ENCODE measurements at places on chromosomes 11 and 22.

- no peak for DNase-seq
Measured at GRCh38 chr11:40202589-40203270, 1256.7 kb downstream of the LRRC4C start.

DNA sequence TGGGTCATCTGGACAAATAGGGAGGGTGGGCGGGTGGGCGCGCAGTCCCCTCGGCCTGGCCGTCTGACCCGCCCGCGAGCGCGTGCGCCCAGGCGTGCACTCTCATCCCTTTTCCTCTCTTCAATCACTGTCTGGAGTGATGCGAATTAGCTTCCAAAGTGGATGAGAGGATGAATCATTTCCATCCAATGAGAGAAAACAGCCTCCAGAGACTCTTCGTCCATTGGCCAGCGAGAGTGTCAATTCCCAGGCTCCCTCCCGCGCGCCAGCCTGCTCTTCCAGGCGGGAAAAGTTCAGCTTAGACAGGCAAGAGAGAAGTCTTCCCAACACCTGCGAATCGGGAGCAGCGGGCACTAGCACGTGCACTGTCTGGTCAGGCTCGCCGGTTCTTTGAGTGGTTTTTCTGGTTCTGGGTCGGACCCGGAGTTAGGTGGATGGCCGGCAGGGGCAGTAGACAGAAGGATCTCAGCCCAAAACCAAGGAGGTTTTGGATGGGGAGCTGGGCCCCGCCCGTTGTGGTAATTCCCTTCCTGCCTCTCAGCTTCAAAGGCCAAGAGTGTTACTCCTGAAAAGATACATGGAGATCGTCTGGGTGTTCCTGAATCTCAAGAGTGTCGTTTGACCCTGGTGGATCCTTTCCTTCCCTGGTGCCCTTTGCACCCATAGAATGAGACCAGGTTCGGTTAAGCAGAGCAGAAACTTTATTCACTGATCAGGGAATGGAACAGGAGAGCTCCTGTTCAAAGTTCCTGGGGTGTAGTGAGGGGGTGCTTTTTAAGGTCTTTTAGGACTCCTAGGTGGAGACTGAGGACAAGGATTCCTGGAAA is 33.4 kb upstream of the GLYATL1 start:
- no peak for DNase-seq

DNA sequence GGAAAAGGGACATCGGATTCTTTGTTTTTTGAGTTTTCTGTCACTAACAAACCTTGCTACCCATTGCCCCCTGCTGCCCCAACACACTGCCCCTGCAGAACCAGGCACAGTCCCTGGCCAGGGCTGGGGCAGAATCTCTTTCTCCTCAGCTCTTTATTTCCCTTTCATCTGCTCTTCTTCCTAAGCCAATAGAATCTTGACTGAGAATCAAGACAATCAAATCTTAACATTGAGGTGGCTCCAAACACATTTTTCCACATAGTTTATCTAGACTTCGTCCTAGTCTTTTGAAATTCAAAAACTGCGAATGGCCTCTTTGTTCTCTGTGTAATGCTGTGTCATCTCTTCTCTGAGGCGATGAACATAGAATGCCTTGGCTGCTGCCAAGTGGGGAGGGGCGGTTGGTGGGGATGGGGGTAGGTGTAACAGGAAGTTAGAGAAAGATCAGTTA is 16.1 kb upstream of the NTM start:
- DNase-seq = no peak

DNA sequence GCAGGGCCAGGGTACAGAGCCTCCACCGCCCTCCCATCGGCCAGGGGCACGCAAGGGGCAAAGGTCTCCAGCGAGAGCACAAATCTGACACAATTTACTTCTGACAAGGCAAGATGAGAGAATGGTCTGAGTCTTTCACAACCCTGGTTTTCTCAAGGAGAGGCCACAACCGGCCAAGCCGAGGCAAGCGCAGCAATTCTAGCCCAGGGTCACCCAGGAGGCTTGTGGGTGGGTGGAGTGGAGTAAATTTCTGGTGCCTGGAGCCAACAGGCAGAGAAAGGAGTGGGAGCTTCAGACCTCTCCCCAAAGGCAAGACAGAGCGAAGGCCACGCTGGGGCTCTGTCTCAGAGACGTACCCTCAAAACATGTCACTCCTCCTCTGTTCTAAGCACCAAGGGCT is 9.3 kb downstream of the LARGE2 start:
- DNase-seq = no peak

DNA sequence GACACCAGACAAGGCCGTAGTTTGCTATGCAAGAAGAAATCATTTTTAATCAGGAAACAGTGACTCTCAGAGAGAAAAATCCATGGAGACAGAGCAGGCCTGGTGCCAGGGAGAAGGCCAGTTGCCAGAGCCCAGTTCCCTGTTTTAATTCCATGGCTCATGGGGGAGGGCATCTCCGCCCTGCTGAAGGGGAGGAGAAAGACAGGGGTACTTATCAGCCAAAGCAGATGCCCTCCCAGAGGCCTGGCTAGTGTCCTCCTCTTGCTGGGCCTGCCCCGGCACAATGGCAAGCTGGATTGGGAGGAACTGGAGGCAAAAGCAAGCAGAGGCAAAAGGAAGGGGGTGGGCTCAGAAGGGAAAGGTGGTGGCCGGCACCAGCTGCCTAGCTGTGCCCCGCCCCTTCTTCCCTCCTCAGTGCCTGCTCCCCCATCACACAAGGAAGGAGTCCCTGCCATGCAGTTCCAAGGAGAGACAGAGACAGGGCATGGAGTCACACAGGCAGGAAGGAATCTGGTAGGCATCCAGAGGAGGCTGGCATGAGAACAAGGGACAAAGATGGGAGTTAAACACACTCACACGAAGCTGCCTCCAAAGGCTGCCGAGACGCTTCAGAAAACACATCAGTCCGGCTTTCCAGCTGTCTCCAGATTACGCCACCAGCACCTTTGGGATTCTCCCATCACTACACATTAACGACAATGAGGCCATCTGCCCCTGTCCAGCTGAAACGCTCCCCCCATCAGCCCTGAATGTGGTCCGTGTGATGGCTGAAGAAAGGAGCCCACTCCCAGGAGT is 591.8 kb downstream of the BUD13 start:
- no peak for DNase-seq

- no peak for DNase-seq
Measured at GRCh38 chr22:50739279-50739691, 1.3 kb downstream of the ACR start.

- peak; percentile 52 for DNase-seq
Measured at GRCh38 chr11:125141686-125142535, 22.6 kb upstream of the PKNOX2 start.

DNA sequence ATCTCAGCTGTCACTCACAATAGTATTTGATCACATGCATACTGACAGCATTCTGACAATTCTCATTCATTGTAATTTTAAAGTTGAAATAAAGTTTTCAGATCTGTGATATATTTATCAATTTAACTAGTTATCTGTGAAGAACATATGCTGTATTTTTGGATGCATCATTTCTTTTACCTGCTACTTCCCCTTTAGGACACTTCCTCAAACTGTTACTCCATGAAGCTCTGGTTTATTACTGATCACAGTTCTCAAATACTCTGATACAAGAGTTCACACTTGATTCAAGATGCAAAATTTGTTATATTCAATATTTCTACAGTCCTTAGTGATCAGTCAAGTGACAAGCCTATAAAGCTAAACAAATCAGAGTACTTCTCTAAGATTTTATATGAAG is 1655.2 kb downstream of the LRRC4C start:
- DNase-seq = no peak

GRCh38 chr11:96783311-96783710 is 393.5 kb downstream of the JRKL start:
- no peak for DNase-seq

DNA sequence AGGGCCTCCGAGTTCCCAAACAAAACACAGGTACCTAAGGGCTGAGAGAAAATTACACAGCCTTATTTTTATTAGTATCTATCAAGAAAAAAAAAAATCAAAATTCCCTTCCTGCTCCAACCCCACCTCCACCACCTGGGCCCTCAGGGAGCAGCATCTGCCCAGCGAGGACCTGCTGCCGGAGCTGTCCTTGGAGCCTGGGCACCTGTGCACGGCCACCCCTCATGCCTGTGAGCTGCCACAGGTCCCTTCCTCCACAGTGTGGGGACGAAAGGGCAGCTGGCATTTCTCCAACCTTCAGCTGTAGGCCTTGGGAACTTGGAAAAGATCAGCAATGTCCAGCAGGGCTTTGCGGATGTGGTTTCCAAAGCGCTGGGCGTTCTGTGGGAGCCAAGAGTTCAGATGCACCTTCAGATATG is 6.3 kb upstream of the SYCE3 start:
- DNase-seq = no peak

DNA sequence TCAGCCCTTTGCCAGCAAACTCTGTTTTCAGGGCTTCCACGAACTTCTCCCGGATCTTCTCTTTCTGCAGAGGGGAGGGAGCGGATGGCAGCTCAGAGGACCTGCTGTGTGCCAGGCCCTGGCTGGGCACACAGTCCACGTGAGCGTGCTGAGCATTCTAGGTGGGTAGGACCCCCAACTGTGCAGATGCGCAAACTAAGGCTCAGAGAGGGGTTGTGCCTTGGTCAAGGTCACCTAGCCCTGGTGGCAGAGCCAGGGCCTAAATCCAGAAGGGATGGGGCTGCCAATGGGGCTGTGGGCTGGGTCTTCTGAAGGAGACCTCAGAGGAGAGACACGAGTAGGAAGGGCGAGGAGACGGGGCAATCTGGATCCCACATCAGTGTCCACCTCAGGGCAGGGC is 10.8 kb downstream of the PMM1 start:
- DNase-seq = no peak

GRCh38 chr11:95512682-95513081 is 276.9 kb downstream of the FAM76B start:
- no peak for DNase-seq

DNA sequence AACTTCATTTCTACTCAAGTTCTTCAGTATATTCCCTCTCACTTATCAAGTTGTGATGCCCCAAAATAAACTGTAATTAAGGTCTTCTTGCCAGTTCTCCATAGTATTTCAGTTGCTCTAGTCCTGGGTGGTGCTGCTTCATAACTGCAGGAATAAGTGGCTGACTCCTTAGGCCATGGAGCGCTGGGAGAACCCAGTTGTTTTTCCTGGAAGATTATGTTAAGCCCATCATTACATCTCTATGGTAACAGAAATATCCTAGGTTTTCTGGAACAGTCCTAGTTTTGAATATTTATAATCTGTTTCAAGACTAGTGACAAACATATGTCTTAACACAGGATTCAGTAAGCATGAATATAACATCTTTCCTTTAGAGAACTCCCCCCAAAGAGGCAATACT is 7.6 kb downstream of the SYTL2 start:
- DNase-seq = no peak

- no peak for DNase-seq
Measured at GRCh38 chr11:8636127-8636526, 42.1 kb upstream of the STK33 start.

- DNase-seq = peak; percentile 27
Measured at GRCh38 chr22:32836280-32837123, 35.0 kb downstream of the TIMP3 start.

DNA sequence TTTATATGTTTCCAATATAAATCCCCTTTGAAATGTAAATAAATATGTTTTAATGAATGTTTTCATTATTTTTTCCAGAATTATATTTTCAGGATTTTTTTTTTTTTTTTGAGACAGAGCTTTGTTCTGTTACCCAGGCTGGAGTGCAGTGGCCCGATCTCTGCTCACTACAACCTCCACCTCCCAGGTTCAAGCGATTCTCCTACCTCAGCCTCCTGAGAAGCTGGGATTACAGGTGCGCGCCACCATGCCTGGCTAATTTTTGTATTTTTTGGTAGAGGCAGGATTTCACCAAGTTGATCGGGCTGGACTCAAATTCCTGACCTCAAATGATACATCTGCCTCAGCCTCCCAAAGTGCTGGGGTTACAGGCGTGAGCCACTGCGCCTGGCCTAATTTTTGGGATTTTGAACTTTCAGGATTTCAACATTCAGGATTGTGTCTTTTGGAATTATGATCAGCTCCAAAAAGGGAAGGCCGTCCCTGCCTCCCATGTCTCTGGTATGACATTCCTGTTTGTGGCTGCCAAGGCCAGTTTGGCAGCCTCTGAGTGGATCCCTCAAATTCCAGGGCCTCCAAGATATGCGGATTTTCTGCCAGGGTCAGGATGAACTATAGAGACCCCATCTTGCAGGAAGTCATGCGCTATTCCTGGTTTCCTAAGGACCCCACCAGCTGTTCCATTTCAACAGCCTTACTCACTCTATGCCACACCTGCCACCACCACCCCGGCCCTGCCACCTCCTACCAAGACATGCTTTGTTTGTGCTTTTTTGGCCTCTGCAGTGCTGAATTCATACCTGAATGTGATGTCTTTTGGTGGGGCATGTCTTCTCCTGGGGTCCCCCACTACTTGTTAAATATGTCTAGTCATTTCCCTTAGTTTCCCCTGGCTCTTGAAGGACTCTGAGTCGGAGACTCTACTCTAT is 21.9 kb upstream of the TMPRSS4 start:
- no peak for DNase-seq

- no peak for DNase-seq
Measured at GRCh38 chr11:105149477-105149876, 9.9 kb upstream of the CARD18 start.

- no peak for DNase-seq
Measured at GRCh38 chr11:11710556-11710955, 88.8 kb upstream of the GALNT18 start.

- peak; percentile 55 for DNase-seq
Measured at GRCh38 chr11:30143098-30143705, 87.6 kb upstream of the FSHB start.

DNA sequence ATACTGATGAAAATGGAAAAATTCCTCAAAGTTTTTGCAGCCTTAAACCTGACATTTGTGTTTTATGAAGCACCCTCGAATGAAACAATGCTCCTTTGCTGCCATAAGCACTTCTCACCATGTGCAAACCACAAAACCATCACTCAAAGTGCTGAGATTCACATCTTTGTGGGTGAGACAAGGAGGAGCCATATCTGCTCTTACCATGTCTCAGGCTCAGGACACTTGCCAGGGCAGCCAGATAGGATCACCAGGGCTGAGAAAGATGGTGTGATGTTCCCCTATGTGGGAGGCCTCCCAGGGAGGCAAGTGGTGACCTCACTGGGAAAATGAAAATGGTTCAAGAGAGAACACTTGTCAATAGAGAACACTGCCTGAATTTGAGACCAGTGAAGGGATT is 120.4 kb downstream of the CCDC34 start:
- no peak for DNase-seq

DNA sequence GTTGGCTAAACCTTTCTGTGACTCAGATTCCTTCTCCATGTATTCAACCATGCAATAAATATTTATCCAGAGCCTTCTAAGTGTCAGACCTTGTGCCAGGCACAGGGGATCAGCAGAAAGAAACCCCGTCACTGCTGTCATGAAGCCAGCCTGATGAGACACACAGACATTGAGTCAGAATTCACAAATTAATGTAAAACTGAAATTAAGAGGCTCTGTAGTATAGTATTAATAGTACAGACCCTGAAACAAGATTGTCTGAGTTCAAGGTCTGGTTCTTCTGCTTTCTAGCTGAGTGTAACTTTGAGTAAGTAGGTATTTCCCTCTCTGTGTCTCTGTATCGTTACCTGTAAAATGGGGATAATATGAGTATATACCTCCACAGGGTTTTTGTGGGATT is 46.9 kb downstream of the ME3 start:
- no peak for DNase-seq

- peak; percentile 20 for DNase-seq
Measured at GRCh38 chr11:27705873-27706820, 5.9 kb upstream of the BDNF start.

Measured in activated CD4-positive, alpha-beta T cell treated with anti-CD3 and anti-CD28 coated beads, Interleukin-10, Interleukin-2, amounts not matched to agents 100 ng/mL and 50 ng/mL, durations not matched to agents 16 hours and 8 hours (primary cell).